ENCODE measurements at places on chromosomes 2 and 18. TPM values are rescaled to one million over a fixed set of nuclear protein-coding genes. Genes with fewer than 3 reads are reported as not detected.

LGALSL gene
- total RNA-seq, result 4.1 TPM

KCNE4 gene
- not detected for total RNA-seq

FNDC4 gene
- not detected for total RNA-seq

- DNase-seq, result no peak
Observed at GRCh38 chr2:221533299-221533698, 38.8 kb downstream of the EPHA4 start.

GRCh38 chr2:60386436-60386835 lies 167.0 kb downstream of the BCL11A start:
- DNase-seq, result no peak

GKN1 gene
- total RNA-seq, result not detected
